CD4-positive, CD25-positive, alpha-beta regulatory T cell (primary cell): ENCODE measurements at places on chromosomes 7 and 10.

DNA sequence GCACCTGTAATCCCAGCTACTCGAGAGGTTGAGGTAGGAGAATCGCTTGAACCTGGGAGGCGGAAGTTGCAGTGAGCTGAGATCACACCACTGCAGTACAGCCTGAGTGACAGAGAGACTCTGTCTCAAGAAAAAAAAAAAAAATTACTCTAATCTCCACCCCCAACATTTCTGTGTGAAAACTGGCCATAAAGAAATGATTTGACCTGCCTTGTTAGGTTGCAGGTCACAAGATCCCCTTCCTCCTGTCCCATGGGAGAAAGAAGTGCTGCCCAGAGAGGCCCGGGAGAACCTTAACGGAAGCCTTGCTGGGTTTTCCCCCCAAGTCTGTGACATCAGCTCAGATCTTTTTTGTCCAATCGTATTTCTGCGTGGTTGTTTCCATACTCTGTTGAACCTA is 8.7 kb upstream of the CALHM1 start:
- no peak overlapping the region for H3K27ac ChIP-seq
- no peaks in the 10 kb centered on the region for H3K27me3 ChIP-seq
- no peak overlapping the region for H3K4me3 ChIP-seq
- DNase-seq, result no peak
- H3K36me3 ChIP-seq, result no peaks in the 10 kb centered on the region

GRCh38 chr10:6984971-6985370 is 404.9 kb upstream of the PRKCQ start:
- DNase-seq, result no peak
- H3K36me3 ChIP-seq, result no peaks in the 10 kb centered on the region
- no peaks in the 10 kb centered on the region for H3K4me1 ChIP-seq
- H3K4me3 ChIP-seq, result no peak overlapping the region

GRCh38 chr10:117222976-117223692 is 17.8 kb upstream of the SLC18A2 start:
- H3K27ac ChIP-seq, result no peak overlapping the region
- no peak overlapping the region for H3K4me3 ChIP-seq
- no peak for DNase-seq
- H3K27me3 ChIP-seq, result peaks cover 2% of the 10 kb centered on the region

GRCh38 chr7:69318794-69319193 is 279.5 kb upstream of the AUTS2 start:
- H3K36me3 ChIP-seq, result no peaks in the 10 kb centered on the region
- H3K4me3 ChIP-seq, result no peak overlapping the region
- no peaks in the 10 kb centered on the region for H3K27me3 ChIP-seq
- no peaks in the 10 kb centered on the region for H3K4me1 ChIP-seq
- DNase-seq, result no peak

GRCh38 chr7:27299861-27300260 is 57.3 kb downstream of the EVX1 start:
- peaks cover 3% of the 10 kb centered on the region for H3K27me3 ChIP-seq
- H3K36me3 ChIP-seq, result no peaks in the 10 kb centered on the region
- H3K27ac ChIP-seq, result no peak overlapping the region
- no peak overlapping the region for H3K4me3 ChIP-seq

DNA sequence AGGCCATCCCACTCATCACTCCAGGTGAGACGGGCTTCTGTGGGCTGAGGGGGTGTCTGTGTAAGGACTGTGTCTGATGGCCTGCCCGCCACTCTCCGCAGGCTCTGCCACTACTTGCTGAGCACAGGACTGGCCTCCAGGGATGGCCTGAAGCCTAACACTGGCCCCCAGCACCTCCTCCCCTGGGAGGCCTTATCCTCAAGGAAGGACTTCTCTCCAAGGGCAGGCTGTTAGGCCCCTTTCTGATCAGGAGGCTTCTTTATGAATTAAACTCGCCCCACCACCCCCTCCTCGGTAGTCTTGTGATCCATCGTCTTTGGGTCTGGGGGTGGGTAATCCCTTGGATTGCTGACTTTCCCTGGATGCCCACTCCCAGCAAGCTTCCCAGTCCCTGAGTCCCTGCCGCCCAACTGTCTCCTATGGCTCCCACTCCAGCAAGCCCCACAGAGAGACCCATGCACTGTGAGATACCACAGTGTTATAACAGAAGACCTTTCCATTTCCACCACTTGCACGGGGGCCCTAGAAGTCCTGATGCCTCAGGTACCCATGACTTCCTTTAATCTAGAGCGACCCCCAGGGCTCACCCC is 4.7 kb downstream of the FXYD4 start:
- H3K36me3 ChIP-seq, result no peaks in the 10 kb centered on the region
- H3K27me3 ChIP-seq, result no peaks in the 10 kb centered on the region
- DNase-seq, result no peak
- H3K27ac ChIP-seq, result no peak overlapping the region
- no peak overlapping the region for H3K4me3 ChIP-seq
- no peaks in the 10 kb centered on the region for H3K4me1 ChIP-seq

- H3K36me3 ChIP-seq, result no peaks in the 10 kb centered on the region
- H3K27ac ChIP-seq, result peak overlapping the region; percentile 64
- peaks cover 60% of the 10 kb centered on the region for H3K4me1 ChIP-seq
- peak overlapping the region; percentile 57 for H3K4me3 ChIP-seq
These were observed 103.8 kb upstream of the PPIF start for GRCh38 chr10:79243181-79244067.

DNA sequence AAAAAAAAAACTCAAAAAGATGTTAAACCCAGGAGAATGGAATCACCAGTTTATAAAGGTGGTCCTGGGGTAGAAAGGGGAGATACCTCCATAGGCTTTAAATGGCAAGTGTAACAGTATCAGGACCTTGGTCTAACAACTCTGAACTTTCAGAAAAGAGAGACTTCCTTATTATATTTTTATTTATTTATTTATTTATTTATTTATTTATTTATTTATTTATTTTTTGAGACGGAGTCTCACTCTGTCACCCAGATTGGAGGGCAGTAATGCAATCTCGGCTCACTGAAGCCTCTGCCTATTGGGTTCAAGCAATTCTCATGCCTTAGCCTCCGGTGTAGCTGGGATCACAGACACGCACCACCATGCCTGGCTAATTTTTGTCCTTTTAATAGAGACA is 12.4 kb downstream of the HIBADH start:
- no peak overlapping the region for H3K27ac ChIP-seq
- H3K4me1 ChIP-seq, result no peaks in the 10 kb centered on the region
- no peak for DNase-seq

- DNase-seq, result no peak
- peaks cover 5% of the 10 kb centered on the region for H3K4me1 ChIP-seq
- H3K27me3 ChIP-seq, result no peaks in the 10 kb centered on the region
- no peaks in the 10 kb centered on the region for H3K36me3 ChIP-seq
- no peak overlapping the region for H3K27ac ChIP-seq
These were observed 14.8 kb upstream of the ZMIZ2 start for GRCh38 chr7:44733708-44734481.

- H3K27ac ChIP-seq, result no peak overlapping the region
- no peaks in the 10 kb centered on the region for H3K4me1 ChIP-seq
- DNase-seq, result no peak
- no peak overlapping the region for H3K4me3 ChIP-seq
- no peaks in the 10 kb centered on the region for H3K36me3 ChIP-seq
These were observed 111.4 kb upstream of the FGFR2 start for GRCh38 chr10:121709675-121710073.

DNA sequence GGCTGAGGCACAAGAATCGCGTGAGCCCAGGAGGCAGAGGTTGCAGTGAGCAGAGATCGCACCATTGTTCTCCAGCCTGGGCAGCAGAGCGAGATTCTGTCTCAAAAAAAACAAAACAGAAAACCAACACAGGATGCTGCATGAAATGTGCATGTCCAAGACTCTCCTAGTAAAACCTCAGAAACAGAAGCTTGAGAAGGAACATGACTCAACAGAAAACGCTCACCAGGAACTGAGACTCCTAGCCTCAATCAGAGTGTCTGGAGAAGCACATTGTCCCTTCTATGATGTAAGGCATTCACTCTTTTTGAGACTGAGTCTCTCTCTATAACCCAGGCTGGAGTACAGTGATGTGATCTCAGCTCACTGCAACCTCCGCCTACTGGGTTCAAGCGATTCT is 168.3 kb downstream of the MYOF start:
- no peak overlapping the region for H3K4me3 ChIP-seq
- no peaks in the 10 kb centered on the region for H3K27me3 ChIP-seq
- DNase-seq, result no peak
- no peaks in the 10 kb centered on the region for H3K4me1 ChIP-seq

DNA sequence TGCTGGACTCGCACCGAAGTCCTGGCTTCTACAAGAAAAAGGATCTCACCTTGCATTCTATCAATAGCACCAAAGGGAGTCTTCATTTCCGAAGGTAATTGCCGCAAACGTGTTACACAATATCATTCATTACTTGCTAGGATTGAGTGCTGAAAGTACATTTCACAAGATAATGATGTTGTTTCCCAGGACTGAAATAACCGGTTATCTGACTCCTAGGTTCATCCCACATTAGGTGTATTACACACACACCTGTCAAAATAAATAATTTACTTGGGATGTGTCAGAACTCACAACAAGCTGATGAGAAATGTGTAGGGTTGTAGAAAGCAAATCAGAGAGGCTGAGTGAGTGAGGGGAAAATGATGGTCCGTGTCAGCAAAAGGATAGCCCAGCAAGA is 219.4 kb upstream of the RHOBTB1 start:
- H3K27ac ChIP-seq, result no peak overlapping the region
- no peaks in the 10 kb centered on the region for H3K27me3 ChIP-seq
- no peak for DNase-seq
- no peaks in the 10 kb centered on the region for H3K4me1 ChIP-seq
- no peak overlapping the region for H3K4me3 ChIP-seq
- H3K36me3 ChIP-seq, result no peaks in the 10 kb centered on the region

DNA sequence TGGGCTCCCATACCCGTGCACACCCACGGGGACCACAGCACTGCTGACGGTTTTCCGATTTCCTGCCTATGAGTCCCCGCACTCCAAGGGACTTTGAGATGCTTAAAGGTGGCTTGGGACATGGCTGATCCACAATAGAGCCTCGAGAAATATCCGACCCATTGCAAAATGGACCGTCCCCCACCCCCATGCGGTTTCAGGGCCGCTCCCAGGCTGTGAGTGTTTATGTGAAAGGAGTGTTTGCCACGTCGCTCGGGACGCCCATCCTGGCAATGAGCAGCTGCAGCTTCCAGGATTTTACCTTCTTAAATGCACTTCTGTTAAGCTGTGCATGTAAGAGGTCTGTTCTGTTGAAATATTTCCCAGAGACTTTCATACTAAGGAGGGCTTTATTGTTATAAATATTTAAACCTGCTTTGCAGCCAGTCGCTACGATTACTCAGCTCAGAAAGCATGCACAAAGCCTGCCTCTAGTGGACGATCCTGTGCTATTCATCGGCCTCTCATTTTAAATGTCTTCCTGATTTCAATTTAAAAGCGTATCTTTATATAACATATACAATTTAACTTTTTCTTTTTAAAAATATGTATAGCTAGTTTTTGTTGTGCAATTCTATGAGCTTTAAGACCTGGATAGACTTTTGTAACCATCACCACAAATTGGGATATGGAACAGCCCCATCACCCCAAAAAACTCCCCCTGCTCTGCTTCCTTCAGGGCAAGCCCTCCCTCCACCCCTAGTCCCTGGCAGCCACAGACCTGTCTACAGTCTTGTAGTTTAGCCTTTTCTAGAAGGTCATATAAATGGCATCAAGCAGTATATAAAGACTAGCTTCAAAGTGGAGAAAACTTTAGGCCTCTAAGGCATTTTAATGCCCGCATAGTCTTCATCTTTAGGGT is 418.3 kb downstream of the PAXIP1 start:
- no peak overlapping the region for H3K4me3 ChIP-seq
- no peaks in the 10 kb centered on the region for H3K27me3 ChIP-seq
- H3K36me3 ChIP-seq, result no peaks in the 10 kb centered on the region
- H3K27ac ChIP-seq, result no peak overlapping the region

GRCh38 chr7:45089341-45089891 is 647 bp upstream of the NACAD start:
- H3K27me3 ChIP-seq, result no peaks in the 10 kb centered on the region
- peak; percentile 65 for DNase-seq
- H3K36me3 ChIP-seq, result no peaks in the 10 kb centered on the region
- no peak overlapping the region for H3K27ac ChIP-seq

- no peaks in the 10 kb centered on the region for H3K36me3 ChIP-seq
- DNase-seq, result no peak
- H3K4me3 ChIP-seq, result no peak overlapping the region
- no peaks in the 10 kb centered on the region for H3K27me3 ChIP-seq
- H3K4me1 ChIP-seq, result no peaks in the 10 kb centered on the region
These were observed 102.2 kb downstream of the HDAC9 start for GRCh38 chr7:18597754-18598153.

DNA sequence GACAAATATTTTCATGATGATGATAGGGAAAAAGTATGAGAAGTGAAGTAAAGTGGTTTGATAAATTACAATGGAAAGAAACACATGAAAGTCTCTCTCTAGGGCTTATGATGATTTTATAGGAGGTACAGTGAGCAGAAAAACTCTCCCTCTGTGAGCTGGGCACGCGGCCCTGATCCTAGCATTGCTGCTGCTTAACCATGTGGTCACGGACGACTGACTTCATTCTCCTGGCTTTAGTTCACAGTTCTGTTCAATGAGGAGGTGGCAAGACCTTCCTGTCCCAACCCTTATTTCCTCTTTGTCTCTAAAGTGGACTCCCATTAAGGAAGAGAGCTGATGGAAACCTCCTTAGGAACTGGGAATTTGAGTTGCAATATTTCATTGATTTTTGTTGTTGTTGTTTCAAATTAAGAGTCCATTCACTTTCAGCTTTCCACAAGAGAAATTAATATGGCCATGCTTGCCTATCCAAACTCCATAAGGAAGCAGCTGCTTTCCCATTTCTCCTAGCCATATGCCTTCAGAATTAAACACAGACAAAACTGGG is 8.2 kb upstream of the PON3 start:
- no peak overlapping the region for H3K4me3 ChIP-seq
- no peak for DNase-seq
- H3K4me1 ChIP-seq, result no peaks in the 10 kb centered on the region
- H3K27me3 ChIP-seq, result no peaks in the 10 kb centered on the region
- no peak overlapping the region for H3K27ac ChIP-seq

- H3K27ac ChIP-seq, result no peak overlapping the region
- no peak overlapping the region for H3K4me3 ChIP-seq
- H3K27me3 ChIP-seq, result no peaks in the 10 kb centered on the region
- DNase-seq, result no peak
- H3K4me1 ChIP-seq, result no peaks in the 10 kb centered on the region
These were observed 141.3 kb downstream of the CFTR start for GRCh38 chr7:117621075-117621618.

DNA sequence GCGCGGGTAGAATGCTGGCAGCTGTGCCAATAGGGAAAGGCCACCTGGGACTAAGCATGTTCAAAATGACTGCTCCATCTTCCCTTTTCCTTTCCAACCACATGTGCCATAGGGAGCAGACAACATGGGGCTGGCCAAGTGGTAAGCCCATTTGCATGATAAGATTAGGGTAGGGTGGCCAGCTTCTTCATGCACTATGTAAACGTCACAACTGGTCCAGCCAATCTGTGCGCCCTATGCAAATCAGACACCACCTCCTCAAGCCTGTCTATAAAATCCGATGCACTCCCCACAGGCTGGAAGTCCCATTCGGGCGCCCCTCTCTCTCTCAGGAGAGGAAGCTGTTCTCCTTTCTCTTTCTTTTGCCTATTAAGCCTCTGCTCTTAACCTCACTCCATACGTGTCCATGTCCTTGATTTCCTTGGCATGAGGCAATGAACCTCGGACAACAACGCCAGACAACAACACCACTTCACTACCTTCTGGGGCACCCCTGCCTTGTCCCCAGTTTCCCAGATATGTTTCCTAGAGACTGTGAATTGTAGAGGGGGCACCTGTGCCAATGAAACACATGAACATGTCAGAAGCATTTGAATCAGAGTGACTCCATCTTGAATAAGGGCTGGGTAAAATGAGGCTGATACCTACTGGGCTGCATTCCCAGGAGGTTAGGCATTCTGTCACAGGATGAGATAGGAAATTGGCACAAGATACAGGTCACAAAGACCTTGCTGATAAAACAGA is 19.1 kb upstream of the EXOC6 start:
- DNase-seq, result no peak
- no peaks in the 10 kb centered on the region for H3K27me3 ChIP-seq
- no peak overlapping the region for H3K4me3 ChIP-seq
- no peaks in the 10 kb centered on the region for H3K36me3 ChIP-seq
- H3K4me1 ChIP-seq, result peaks cover 3% of the 10 kb centered on the region
- no peak overlapping the region for H3K27ac ChIP-seq
